ENCODE measurements at places on chromosomes 7 and 10.

- no peak for DNase-seq
These were observed 95.6 kb downstream of the GPAM start for GRCh38 chr10:112087953-112088456.

- no peak for DNase-seq
These were observed 59.4 kb upstream of the AQP1 start for GRCh38 chr7:30852308-30852684.

- no peak for DNase-seq
These were observed 44.2 kb upstream of the LRRC18 start for GRCh38 chr10:48983648-48984351.

DNA sequence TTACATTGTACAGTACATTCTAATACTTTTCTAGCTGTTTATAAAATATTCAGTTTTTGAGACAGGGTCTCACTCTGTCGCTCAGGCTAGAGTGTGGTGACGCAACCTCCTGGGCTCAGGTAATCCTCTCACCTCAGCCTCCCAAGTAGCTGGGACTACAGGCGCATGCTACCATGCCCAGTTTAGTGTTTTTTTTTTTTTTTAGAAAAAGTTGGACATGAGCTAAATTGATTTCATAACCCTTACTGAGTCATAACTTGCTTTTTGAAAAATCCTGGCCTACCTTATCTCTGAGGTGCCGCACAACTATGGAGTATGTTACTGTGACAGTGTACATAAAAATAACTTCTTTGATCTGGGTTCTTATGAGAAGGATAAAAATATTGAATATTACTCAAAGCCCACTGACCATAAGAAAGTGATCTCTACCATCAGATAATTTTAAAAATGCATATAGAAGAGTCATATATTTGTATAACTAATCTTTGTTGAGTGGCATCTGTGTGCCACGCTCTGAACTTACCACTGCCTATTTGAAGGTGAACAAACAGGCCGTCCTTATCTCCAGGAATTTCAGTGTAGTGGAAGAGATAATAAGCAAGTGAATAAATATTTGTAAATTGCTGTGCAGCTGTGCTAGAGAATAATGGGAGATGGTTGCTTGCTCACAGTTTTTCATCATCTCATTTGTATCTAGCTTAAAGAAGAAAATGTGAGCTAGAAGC is 73.2 kb downstream of the PPP1R9A start:
- no peak for DNase-seq

- no peak for DNase-seq
These were observed 316.7 kb downstream of the CCDC3 start for GRCh38 chr10:12684784-12685183.

DNA sequence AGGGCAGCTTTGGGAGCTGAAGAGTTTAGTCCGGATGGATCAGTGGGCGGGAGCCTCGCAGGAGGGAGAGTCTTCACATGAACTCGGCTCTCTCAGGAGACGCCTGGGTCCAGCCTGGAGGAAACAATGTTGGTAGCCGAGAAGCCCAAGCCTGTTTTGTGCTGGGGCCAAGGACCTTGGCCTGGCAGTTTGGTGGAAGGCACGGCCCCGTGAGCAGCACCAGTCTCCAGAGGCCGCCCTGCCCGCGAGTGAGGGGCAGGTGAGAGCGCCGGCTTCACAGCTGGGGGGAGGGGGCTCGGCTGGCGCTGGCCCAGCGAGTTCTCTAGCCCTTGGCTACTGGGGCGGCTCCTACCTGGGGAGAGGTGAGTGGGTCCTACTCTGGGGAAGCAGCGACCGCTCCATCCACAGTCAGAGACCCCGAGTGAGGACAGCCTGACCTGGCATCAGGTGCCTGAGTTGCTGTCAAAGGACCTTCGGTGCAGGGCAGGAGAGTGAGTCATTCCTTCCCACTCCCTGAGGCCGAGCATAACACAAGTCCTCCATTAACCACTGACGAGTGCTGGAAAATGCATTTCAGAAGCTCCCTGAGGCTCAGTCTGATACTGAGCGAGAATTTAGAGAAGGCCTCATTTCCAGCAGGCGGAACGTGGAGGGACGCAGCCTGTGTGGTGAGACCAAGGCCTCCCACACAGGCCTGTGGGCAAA is 89.3 kb upstream of the DIP2C start:
- DNase-seq: no peak

DNA sequence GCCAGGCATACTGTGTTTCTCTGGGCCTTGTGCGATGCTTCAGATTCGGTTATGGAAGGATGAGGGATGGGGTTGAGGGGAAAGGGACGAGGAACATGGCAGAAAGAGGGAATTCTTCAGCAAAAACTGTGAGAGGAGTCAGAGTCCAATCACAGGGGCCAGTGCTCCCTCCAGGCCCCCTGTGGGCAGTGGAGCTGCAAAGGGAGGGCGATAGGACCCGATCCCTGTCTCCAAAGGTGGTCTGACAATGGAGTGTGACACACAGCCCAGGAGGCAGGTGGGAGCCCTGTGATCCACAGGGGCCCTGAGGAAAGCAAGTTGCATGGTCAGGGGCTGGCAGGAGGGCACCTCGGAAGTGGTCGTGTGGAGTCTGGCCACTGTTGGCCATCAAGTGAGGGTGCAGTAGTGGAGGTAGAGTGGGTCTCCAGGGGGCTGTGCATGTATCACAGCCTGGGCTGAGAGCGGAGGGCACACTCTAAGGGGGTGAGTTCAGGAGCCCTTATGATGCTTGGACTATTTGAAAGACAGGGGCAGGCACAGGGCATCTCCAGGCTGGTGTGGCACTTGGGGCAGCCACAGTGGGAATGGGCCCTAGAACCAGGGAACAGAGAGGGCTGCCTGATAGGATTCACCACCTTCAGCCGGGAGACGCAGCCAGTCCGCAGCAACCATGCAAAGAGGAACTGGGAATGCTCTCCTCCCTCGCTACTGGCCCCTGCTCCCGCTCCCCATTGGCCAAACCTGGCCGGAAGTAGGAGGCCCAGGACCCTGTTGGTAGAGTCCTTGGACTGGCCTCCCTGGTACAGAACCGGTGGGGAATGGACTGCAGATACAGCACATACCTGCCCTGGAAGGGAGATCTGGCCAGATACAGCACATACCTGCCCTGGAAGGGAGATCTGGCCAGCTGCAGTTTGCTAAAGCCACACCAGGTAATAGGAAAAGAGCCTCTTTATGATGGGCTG is 115.9 kb downstream of the ADCY1 start:
- DNase-seq: no peak

DNA sequence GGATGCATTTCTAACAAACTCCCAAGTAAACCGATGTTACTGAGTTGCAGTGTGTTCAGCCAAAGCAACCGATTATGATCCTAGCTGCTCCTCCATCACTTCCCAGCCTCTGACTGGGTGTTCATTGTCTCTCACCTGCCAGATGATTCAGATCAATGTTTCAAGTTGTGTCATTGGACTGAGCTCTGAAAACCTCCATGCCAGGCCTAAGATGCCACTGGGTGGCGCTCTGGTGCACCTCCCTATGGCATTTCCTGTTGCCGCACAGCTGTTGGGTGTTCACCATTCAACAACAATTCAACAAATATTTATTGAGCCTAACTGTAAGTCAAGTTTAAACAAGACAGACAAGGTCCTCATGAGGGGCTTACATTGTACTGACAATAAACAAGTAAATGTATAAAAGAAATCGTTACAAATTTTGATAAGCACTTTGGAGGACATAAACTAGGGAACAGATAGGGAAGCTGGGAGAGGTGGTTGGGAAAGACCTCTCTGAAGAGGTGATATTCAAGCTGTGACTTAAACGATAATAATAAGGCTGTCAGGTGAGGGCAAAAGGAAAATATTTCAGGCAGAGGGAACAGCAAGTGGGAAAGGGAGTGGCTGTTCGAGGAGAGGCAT is 22.8 kb downstream of the RGR start:
- DNase-seq: peak; percentile 33

DNA sequence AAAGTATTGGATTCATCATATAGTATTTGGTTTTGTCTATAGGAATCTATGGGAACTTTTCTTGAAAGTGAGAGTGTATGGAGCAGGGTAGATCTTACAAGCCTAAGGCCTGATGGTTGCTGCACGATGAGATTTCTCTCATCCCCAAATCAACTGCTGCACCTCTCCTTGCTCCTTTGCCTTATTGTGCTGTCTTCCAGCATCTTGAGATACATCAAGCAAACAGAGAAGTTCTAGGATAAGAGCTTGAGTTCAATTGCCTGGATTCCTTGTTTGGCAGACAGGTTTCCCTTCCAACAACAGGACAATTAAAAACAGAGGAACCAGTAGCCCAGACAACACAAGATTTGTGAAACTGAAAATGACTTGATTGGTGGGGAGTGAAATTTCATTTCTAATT is 56.6 kb downstream of the CPED1 start:
- DNase-seq: no peak

GRCh38 chr10:109418795-109419194 is 504.5 kb downstream of the XPNPEP1 start:
- no peak for DNase-seq

GRCh38 chr10:58957517-58957916 is 218.9 kb upstream of the PHYHIPL start:
- no peak for DNase-seq

- no peak for DNase-seq
These were observed 81.8 kb upstream of the ANKRD1 start for GRCh38 chr10:91002656-91003055.

- DNase-seq: no peak
These were observed 17.9 kb upstream of the DDX21 start for GRCh38 chr10:68938117-68938516.

- DNase-seq: no peak
These were observed 26.8 kb upstream of the MGMT start for GRCh38 chr10:129440247-129440646.

- no peak for DNase-seq
These were observed 86.0 kb downstream of the WDFY4 start for GRCh38 chr10:48770561-48771089.

- DNase-seq: no peak
These were observed 258.0 kb downstream of the GFRA1 start for GRCh38 chr10:116014871-116015582.

DNA sequence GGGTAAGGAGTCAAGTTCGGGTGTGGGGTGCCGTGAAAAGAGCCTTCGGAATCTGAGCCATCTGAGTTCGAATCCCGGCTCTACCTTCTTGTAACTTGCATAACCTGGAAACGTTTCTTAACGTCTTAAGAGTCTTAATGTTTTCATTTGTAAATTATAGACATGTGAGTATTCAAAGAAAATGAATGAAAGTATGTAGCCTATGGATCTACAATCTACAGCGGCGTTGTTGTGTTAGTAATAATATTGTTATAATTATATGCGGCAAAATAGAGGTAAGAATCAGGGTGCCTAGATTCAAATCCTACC is 559 bp downstream of the VTI1A start:
- DNase-seq: no peak

- no peak for DNase-seq
These were observed 4.7 kb upstream of the CCNJ start for GRCh38 chr10:96038476-96039387.

GRCh38 chr10:73968098-73968521 is 29.8 kb upstream of the VCL start:
- no peak for DNase-seq

DNA sequence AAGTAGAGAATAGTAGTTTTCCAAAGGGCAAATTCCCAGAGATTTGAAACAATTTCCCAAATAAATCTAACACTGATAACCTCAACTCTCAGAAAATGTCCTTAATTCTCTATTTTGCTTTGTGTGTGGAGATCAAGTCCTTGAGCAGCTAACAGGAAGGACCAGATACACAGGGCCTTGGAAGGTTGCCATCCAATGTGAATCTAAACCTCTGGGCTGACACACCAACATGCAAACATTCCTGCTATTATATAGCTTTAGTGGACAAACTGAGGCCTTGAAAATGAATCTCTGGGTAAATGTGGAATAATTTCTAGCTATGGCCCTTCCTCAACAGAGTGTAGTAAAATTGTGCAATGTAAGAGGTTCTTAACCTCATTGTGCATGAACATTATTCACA is 44.1 kb upstream of the PARD3 start:
- DNase-seq: no peak

DNA sequence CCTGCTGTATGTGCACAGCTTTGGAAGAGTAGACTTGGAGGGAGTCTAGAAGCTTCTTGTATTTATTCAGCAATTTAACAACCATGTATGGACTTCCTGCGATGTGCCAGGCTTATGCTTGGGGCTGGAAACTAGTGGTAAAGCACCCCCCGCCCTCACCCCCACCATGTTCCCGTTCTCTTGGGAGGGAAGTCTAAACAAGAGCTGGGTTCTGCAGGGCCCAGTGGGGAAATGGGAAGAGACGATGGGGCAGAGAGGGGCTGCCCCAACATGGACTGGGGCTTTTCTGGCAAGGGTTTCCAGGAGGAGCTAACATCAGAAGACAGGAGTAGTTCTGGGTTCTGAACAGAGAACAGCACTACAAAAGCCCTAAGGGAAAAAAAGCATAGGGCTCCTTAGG is 8.0 kb downstream of the RASSF4 start:
- no peak for DNase-seq

- DNase-seq: no peak
These were observed 8.9 kb upstream of the SGPL1 start for GRCh38 chr10:70806841-70807240.

- no peak for DNase-seq
These were observed 11.7 kb upstream of the TMEM254 start for GRCh38 chr10:80066809-80067208.

DNA sequence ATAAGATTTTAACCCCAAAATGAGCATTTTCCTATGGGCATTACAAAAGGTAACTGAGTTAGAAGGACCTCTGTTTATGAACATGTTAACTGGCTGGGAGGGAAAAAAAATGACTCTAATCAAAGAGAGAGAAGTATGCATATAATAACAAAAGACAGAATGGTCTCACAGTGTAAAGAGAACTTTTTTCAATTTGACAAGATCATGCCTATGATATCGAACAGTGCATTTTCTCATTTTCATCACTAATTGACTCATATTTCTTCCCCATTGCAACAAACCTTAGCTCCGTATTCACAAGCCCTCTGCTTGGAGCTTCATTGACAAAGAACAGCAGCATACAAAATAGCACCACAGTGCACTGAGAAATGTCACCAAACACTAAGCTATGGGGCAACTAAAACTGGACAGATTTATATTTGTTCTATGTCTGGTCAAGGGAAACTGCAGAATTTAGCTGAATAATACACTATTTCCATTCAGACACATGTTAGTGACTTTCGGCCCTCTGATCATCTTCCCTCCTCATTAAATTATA is 45.6 kb downstream of the SMURF1 start:
- no peak for DNase-seq

Measured in pancreas (tissue), 10 donors.